ENCODE measurements at places on chromosomes 13 and 19. TPM values are rescaled to one million over a fixed set of nuclear protein-coding genes. Genes with fewer than 3 reads are reported as not detected.

C1QTNF9B gene
- not detected for total RNA-seq

DNA sequence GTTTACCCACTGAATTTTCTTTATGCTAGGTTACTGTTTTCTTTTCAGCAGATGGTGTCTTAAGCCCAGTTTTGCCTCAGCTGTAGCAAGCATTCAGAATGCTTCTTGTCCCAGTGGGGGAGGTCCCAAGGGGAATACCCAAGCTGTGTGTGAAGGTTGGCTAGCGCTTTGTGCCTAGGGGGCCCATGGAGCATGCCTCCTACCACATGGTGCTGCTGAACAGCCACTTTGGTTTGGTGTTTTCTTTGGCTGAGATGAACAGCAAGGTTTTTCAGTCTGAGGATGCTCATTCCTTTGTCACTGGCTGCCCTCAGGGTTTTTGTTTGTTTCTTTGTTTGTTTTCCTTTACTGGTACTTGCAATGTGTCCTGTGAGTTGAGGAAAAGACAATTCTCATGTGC is 99.0 kb downstream of the PCDH20 start:
- no peak for DNase-seq

GRCh38 chr19:41341669-41342490 is 11.8 kb downstream of the TGFB1 start:
- no peak for DNase-seq

DNA sequence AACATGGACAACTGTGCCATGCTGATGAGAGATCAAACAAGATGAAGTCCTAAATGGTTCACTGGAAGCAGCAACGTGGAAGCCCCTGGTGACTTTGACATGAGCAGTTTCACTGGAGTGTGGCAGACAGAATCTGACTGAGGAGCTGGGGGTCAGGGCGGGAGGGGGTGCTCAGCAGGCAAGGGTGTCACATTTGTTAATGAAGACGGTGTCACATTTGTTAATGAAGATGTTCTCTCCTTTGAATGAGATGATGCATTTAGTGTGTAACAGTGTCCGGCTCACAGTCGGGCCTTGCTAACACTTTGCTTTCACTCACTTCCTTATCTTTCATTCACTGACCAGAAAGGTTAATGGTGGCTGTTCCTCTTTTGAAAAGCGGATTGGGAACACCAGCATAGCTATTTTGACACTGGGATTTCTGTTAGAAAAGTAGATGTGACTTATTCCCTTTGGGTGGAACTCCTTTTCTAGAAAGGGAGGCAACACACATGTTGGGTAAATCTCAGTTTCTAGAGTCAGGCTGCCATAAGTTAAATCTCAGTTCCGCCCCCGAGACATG is 693.7 kb downstream of the UQCRFS1 start:
- no peak for DNase-seq

OR7C1 gene
- total RNA-seq, result 0.14 TPM

GRCh38 chr19:42450314-42450934 is 7.7 kb upstream of the CXCL17 start:
- peak; percentile 76 for DNase-seq

GRCh38 chr13:67235265-67235664 is 5.1 kb upstream of the PCDH9 start:
- DNase-seq, result no peak

DNA sequence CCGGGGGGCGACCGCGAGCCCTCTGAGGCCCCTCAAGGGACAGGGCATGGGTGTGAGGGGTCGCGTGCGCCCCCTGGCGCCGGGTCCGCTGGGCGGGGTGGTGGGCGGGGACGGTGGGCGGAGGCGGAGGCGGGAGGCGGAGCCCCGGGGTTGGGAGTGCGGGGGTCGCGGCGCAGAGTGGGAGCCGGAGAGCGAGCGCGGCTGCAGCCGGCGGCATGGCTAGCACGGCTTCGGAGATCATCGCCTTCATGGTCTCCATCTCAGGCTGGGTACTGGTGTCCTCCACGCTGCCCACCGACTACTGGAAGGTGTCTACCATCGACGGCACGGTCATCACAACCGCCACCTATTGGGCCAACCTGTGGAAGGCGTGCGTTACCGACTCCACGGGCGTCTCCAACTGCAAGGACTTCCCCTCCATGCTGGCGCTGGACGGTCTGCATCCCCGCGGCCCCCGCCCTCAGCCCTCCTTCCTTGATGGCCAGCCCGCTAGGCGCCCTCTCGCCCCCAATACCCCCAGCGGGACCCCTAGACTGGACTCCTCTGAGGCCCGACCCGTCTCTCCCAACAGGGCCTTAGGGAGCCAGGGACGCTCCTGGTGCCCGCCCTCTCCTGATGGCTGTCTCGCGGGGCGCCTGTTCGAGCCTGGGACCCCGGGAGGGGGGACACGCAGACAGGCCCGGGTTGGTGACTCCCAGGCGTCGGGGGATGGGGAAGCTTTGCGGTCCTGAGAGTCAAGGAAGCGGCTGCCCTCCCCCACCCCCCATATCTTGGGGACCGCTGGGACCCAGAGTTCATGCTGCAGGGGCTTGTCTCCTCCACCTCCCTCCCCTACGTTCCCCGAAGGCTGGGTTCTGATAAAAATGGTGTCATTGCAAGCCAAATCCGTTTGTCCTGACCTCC is at the start of gene CLDN10:
CLDN10 (plus strand) TSS at position 182 of the 903 bp plus-strand sequence; CDS start at position 216, 34 bp downstream.
- no peak for DNase-seq

DNA sequence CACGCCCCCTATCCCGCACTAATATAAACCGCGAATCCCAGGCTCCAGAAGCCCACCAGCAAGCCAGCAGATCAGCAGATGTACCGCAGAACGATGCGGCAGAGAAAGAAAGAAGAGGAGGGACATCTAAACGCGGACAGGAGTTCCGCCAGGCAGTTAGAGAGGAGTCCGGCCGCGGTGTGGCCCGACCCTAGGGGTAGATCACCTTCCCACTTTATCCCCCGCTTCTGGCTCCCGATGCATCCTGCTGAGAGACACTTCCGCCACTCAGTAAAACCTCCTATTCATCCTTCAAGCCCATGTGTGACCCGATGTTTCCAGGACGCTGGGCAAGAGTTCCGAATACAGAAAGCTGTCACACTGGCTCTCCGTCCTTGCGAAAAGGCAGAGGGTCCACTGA is 1046.8 kb downstream of the SLITRK5 start:
- DNase-seq, result no peak

GRCh38 chr13:27774169-27774568 is 18.1 kb upstream of the GSX1 start:
- DNase-seq, result no peak

ZNF543 gene
- total RNA-seq, result 8.4 TPM

DNA sequence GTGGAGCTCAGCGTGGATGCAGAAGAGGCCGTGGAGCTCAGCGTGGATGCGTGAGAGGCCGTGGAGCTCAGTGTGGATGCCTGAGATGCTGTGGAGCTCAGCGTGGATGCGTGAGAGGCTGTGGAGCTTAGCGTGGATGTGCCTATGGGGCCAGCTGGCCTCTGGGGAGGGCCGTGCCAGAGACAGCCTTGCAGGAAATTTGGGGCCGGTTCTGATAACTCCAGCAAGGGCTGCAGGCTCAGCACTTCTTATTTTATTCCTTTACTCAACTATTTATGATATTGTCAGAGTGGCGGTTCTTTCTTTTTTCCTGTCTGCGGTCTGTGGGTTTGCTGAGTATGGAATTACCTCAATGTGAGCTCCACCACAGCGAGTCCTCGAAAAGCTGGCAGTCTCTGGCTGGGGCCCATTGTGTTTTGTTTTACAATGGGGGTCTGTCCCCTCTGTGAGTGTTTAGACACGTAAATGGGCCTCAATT is 17.8 kb upstream of the TMEM255B start:
- DNase-seq, result no peak

SOX1 gene
- total RNA-seq, result not detected

ZNF154 gene
- total RNA-seq, result 4.7 TPM

LHFPL6 gene
- 2.6 TPM for total RNA-seq

GRCh38 chr13:108786456-108787200 is 157.2 kb downstream of the MYO16 start:
- no peak for DNase-seq

DNA sequence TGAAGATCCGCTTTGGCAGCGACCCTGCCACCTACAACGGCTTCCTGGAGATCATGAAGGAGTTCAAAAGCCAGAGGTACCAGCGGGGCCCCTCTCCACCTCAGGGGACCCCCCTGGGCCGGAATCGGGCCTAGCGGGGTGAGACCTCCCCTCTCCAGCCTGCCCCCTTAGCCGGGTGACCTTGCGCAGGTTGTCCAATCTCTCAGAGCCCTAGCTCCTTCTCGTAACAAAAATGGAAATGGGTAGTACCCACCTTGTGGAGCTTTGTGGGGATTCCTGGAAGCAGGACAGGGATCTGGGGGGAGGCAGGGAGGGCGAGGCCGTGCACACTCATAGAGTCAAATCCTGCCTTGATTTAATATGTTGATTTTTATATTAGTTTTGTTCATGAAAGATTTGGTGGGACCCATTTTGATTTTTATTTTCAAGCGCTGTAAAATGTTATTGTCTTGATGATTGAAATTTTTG is 658 bp downstream of the SIN3B start:
- DNase-seq, result no peak

- DNase-seq, result no peak
Observed at GRCh38 chr13:24264976-24265375, 44.4 kb upstream of the C1QTNF9 start.

DNA sequence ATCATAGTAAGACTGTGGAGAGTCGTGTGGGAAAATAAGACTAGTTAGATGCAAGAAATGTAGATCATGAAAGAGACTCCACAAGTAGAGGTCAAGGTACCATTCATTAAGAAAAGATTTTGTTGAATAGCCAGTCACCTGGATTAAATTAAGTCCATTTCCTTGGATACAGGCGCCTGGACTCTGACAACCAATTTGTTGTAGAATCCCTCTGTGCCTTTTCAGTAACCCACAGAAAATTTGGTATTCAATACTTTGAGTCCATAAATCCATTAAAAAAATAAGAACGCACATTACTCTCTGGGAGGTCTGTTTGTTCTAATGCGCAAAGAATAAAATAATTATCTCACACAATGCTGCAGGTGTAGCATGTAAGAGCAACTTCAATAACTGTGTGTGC is 469.4 kb downstream of the KLF12 start:
- no peak for DNase-seq

DNA sequence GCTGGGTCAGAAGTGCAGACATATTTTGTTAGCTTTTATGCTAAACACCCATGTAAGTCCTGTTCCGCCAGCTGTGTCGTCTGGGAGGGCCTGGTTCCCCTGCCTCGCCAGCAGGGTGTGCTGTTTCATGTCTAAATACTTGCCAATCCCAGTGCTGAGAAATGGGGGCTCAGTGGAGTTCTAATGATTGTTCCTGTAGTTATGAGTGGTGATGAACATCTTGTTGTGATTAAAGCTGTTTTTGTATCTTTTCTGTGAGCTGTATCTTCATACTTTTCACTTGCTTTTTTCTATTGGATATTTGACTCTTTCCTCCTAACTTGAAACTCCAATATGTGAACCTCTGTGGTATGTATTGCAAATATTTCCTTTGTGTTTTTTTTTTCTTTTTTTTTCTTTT is 32.7 kb downstream of the KDM4B start:
- DNase-seq, result no peak

- DNase-seq, result no peak
Observed at GRCh38 chr13:49395878-49396380, 47.9 kb downstream of the CAB39L start.

SULT2A1 gene
- total RNA-seq, result 655 TPM

GRCh38 chr13:38641164-38641948 is 45.5 kb upstream of the FREM2 start:
- DNase-seq, result no peak

CEBPA gene
- 70.0 TPM for total RNA-seq

DNA sequence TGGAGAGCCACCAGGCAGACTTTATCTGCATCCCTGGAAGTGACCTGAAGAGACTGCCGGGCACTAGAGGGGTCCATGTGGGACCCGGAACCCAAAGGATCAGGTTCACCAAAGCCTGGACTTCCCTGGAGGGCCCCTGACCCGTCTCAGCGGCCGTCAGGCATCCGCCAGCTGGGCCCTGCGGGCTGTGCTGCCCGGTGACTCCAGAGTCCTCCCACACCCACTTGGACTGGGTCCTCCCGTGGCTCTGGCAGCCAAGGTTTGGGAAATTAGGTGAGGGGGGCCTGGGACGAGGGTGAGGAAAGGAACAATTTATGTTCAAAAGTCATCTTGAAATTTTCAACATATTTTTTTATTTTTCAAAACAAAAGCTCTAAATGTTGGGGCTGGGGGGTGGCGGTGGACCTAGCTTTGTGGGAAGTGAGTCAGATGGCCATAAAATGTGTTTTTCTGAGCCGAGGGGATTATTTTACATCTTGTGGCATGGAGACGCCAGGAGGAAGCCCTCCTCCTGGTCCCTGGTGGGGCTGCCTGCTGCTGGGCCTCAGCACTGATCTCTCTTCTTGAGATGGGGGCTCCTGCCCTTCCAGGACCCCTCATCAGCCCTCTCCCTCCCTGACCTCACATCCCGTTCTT is 20.2 kb downstream of the CEBPA start:
- no peak for DNase-seq

DNA sequence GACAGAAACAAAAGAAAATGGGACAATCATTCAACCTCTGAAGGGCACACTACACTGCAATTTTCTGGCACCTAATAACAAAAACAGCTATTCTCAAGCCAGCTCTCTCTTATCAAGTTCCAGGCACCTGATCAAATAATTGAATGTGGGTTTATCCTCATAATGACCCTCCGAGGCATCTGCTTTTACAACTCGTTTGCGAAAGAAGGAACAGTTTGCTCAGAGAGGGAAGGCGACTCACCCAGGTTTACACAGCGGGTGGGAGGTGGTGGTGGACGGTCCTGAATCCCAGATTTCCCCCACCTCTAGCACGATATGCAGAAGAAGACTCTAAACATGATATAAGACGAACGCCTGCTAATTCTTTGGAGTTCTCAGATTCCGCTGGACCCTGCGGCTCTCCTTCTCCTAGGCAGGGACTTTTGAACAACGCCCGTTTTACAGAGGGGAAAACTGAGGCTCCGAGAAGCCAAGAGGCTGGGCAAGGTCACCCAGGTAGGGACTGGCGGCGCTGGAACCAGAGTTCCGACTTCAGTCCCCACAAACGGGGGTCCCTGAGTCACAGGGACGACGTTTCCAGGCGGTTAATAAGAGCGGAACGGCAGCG is 641 bp downstream of the SGTA start:
- no peak for DNase-seq

PLK5 gene
- total RNA-seq, result not detected

MPHOSPH8 gene
- 13.3 TPM for total RNA-seq

GRCh38 chr13:49676581-49677298 is 14.5 kb downstream of the EBPL start:
- no peak for DNase-seq

NR2F6 gene
- 86.1 TPM for total RNA-seq

DNA sequence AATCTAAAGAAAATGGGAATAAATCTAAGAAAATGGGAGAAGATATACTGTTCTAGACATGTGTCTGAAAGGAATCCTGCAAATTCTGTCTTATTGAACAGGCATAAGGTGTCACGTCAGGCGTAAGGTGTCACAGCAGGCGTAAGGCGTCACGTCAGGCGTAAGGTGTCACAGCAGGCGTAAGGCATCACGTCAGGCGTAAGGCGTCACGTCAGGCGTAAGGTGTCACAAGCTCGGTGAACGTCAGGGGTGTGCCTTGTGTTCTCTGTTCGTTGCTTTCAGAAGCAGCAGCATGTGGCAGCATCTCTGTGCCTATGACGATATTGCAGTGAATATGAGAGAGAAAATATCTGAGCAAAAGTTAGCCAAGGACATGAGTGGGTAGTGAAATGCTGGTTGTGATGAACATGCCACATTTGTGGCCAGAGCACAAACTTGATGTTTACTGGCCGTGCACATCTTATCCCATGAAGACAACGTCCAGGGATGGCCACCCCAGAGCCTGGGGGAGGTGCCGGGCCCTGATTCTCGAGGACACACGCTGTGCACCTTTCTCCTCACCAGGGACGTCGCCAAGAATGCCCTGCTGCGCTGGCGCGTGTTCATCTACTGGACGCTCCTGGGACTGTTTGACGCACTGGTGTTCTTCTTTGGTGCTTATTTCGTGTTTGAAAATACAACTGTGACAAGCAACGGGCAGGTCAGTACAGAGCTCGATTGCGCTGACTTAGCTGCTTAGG is 107.0 kb upstream of the MCF2L start:
- DNase-seq, result no peak

PPP6R1 gene
- 40.1 TPM for total RNA-seq
